ENCODE measurements at places on chromosomes 4 and X.
A peak's percentile ranks its signal among the peaks of the same experiment; 100 is the strongest.

GRCh38 chrX:114841051-114841450, 176.4 kb downstream of the IL13RA2 start:
- DNase-seq = no peak

DNA sequence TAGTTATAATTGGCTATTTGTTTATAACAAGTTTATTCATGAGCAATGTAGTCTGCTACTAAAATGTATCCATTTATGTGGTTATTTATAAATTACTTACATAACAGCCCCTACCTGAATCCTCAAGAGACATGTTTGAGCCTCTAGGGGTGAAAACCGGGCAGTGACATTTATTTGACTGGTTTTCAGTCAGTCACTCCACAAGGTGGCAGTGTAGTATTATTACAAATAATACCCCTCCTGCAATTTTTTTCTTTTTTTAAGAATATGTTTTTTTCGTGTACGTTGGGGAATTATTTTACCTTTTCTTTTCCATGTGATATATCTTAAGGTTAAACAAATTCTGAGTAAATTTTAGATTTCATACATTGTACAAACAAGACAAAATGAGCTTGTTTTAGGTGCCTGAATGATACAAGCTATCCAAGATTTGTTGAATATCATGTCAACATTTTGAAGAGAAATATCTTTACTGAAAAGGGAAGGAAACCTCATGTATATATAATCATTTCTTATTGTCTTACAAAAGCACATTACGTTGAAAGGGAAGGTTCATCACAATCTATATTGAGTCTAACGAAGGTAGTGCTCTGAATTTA, 598.7 kb upstream of the TECRL start:
- no peak for DNase-seq

DNA sequence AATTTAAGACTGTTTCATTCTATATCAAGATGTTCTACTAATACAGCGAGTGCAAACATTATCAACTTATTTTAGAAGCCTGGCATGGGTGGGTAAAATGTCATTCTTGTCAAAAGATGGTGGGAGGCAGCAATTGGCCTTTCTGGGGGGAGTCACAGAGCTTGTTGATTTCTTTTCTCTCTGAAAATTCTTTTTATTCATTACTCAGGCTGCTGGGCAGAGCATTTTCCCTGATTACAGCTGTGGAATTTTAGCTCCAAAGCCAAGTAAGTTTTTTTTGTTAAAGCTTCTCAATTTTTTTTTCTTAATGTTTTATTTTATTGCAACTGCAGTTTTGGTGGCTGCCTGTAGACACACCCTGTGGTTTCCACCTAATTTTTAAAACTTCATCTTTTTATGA, 50.4 kb downstream of the GPC4 start:
- no peak for DNase-seq

DNA sequence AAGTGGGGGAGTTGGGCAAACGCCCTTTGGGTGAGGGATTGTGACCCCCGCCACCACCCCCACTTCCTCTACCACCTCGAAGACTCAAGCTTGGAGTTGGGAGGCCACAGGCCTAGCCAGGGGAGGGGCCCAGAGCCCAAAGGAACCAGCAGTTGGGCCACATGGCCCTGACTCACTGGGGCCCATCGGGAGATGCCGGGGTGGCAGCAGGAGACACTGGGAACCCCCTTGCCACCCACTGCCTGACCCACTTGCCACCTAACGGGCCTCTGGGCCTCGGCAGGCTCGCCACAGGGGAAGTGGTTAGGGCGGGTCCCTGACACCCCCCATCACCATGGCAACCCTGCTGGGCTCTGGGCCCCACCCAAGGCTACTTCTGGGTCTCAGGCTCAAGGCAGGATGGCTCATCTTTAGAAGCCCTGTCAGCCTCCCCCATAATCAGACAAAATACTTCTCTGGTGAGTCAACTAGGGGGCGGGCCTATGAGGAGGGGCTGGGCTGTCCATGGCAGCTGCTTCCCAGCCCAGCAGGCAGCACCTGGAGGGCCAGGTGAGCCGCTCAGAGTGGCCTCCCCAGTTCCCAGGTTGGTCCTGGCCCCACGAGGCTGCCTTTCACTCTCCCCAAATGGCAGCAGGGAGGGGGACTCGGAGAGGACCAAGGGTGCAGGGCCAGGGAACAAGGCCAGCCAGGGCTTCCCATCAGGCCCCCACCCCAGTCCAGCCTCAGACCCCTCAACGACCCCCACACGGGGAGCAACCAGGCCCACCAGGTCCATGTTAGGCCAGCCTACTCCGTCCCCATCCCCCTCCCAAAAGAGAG, 5.6 kb downstream of the FLNA start:
- peak; percentile 86 for DNase-seq

DNA sequence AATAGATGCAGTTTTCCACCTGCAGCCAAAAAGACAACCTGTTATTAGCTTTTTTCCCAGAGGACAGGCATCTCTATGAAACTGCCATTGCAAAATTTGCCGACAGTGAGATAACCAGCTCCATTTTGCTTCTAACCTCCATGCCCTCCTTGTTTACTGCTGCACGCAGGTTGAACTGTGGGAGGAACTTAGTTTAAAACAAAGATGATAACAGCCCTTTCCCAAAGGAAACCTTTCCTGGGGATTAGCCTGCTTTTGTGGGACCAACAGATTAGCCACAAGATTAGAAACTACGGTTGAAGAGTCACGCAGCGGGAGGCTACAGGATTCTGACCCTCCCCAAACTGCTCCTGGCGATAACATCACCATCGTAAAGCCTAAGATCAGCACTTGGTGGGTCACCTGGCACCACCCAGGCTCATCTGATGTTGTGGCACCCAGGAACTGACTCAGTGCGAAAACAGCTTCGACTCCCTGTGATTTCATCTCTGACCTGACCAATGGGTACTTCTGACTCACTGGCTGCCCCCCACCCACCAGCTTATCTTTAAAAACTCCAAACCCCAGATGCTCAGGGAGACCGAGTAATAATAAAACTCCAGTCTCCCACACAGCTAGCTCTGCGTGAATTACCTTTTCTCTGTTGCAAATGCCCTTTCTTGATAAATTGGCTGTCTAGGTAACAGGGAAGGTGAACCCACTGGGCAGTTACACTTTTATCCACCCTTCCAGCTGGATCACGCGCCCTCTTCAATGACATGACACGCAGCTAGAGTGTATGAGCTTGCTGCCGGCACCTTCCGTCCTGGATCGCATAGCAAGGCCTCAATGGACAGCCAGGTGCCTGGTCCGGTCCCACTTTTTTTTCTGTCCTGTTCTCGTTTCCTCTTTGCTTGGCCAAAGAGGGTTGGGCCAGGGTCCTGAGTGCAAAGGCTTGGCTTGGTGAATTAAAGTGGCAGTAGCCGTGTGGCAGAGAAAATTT, 27.2 kb downstream of the NOP14 start:
- no peak for DNase-seq

DNA sequence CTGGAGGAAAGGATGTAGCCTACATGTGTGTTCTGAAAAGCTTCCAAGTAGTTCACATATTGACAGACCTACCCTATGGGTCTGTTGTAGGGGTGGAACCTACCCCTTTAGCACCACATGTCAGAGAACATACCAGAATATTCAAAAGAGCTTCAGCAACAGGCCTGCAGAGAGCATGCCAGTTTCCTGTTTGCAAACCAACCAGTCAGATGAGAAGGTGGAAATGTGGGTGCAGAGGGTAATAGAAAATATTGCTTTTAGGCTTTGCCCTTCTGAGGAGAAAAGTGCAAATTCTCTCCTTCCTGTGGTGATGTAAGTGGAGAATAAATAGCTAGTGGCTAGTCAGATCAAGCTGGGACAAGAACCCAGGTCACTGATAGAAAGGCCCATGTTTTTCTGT, 16.4 kb downstream of the INTS6L start:
- DNase-seq = no peak

GRCh38 chr4:71294301-71294700, 44.5 kb upstream of the SLC4A4 start:
- no peak for DNase-seq
